HS-5 (cell line): ENCODE measurements at places on chromosomes 4 and X.

GRCh38 chrX:3415011-3415410, 68.6 kb upstream of the MXRA5 start:
- no peak for DNase-seq

DNA sequence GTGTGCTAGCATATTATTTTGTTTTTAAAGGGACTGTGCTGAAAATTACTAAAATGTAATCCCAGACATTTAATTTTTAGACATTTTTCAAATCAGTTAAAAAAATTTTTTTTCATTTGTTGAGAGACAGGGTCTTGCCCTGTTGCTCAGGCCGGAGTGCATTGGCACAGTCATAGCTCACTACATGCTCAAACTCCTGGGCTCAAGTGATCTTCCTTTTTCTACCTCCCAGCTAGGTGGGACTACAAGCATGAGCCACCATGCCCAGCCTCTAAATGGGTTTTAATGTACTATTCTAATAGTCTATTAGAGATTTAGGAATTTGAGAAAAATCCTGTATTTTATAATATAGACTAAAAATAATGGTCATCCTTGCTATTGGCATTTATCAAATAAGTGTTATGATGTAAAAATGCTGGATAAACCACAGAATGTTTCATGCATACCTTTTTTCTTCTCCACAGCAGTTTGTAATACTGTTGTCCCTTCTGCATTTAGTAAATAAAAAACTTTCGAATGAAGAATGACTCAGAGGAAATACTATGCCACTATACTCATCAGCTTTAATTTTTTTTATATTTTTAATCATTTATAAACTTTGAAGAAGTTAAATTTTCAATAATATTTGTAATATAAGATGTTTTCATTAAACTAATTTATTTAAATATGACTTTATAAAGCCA, 29.9 kb downstream of the CPEB2 start:
- DNase-seq: peak; percentile 33

GRCh38 chr4:11548597-11549082, 119.9 kb upstream of the HS3ST1 start:
- no peak for DNase-seq

DNA sequence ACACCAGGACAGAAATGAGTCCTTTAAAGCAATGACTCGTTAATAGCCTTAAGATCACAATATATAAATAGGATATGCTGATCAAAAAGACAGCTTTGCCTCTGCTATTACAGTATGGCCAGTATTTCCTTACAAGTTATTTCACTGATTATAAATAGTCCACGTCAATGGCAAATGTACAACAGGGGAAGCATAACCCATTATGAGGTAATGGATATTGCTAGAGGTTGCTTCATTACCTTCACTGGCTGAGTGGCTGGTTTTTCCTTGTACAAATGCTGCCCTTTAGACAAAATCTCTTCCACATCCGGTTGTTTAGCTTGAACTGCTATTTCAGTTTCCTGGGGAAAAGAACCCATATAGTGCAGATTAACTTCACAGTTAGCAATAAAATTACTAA, 764.6 kb upstream of the FTHL17 start:
- no peak for DNase-seq

GRCh38 chr4:185787926-185788679, 23.9 kb downstream of the SORBS2 start:
- no peak for DNase-seq

- no peak for DNase-seq
Measured at GRCh38 chrX:131821945-131822622, 201.0 kb upstream of the STK26 start.

GRCh38 chr4:25826074-25826752, 36.6 kb downstream of the SEL1L3 start:
- no peak for DNase-seq

DNA sequence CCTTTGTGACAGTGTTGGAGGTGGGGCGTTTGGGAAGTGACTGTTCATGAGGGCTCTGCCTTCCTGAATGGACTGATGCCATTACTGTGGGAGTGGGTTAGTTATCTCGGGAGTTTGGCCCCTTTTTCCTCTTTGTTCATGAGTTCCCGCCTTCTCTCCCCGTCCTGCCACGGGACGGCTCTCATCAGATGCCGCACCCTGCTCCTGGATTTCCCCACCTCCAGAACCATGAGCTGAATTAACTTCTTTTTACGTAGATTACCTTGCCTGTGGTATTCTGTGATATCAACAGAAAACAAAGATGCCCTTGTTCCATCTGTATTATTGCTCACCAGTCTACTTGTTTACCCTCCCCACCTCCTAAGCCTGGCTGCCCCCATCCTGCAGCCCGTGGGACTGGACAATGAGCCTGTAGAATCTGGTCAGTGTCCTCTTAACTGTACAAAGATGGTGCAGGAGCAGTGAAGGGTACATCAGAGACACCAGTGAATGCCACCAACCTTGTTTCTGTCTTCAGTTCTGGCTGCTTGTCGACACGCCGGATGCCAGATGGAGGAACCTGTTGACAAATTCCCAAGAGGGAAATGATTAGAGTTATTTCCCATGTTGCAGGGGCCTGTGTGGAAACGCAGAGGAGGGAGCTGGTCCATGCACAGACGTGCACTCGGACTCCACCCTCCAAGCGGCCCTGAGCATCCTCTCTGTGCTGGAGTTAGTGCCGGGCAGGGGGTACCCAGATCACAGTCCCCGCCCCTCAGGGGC, 104.7 kb downstream of the ABLIM2 start:
- no peak for DNase-seq
